ENCODE measurements at places on chromosomes 5 and 9.

- no peak for DNase-seq
Observed at GRCh38 chr5:176466245-176466871, 18.2 kb downstream of the FAF2 start.

- DNase-seq, result no peak
Observed at GRCh38 chr5:72623936-72624335, 116.7 kb upstream of the ZNF366 start.

DNA sequence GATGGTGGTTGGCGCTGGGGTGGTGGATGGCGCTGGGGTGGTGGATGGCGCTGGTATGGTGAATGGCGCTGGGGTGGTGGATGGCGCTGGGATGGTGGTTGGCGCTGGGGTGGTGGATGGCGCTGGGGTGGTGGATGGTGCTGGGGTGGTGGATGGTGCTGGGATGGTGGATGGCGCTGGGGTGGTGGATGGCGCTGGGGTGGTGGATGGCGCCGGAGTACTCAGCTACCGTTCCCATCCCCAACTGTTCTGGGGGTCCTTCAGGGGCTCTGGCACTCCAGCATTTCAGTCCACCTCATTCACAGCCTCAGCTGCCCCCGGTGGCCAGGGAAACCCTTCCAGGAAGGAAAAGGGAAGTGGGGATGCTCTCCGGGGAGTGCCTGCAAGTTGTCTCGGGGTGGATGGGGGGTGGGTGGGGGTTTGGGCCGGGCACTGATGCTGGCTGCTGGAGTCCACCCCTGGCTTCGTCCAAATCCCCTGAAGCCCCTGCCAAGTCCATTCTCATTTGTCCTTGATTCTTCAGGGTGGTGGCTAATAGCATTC lies 147.3 kb upstream of the COL5A1 start:
- no peak for DNase-seq

DNA sequence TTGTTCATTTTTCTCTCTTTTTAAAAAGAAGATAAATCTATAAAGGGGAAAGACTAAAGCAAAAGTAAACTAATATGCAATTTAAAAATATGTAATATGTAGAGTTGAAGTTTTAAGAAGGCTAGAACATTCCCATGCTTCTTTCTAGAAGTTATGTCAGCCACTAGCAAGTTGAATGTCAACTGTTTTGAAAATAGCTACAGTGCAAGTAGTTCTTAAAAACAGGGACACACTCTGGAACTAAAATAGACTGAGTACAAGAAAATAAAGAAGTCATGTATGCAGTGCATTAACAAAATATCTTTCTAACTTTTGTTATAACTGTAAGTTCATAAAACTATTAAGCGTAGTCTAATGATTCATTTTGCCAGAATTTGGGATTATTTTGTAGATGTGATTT lies 7.9 kb downstream of the TMEM38B start:
- no peak for DNase-seq

- no peak for DNase-seq
Observed at GRCh38 chr5:177378884-177379883, 5.0 kb upstream of the SLC34A1 start.

DNA sequence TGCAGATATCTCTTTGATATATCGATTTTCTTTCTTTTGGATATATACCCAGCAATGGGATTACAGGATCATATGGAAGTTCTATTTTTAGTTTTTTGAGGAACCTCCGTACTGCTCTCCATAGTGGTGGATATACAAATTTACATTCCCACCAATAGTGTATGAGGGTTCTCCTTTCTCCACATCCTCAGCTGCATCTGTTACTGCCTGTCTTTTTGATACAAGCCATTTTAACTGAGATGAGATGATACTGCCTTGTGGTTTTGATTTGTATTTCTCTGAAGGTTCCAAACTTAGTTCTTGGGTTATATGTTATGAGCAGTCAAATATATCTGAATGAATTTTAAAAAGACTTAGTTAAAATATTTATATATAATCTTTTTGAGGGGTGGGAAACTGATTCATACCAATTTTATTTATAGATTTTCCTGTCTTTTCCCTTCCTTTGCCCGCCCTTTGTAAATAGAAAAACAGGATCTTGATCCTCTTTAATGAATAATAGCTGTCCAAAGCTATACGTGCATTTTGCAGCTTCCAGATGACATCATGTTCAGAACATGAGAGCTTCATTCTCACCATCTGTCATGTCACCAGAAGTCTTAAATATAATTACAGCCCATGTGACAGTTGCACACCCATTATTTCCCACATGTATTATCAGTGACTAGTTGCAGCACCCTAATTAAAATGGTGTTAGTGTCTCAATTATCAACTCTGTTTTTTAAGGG lies 6.2 kb upstream of the ARHGEF28 start:
- no peak for DNase-seq

DNA sequence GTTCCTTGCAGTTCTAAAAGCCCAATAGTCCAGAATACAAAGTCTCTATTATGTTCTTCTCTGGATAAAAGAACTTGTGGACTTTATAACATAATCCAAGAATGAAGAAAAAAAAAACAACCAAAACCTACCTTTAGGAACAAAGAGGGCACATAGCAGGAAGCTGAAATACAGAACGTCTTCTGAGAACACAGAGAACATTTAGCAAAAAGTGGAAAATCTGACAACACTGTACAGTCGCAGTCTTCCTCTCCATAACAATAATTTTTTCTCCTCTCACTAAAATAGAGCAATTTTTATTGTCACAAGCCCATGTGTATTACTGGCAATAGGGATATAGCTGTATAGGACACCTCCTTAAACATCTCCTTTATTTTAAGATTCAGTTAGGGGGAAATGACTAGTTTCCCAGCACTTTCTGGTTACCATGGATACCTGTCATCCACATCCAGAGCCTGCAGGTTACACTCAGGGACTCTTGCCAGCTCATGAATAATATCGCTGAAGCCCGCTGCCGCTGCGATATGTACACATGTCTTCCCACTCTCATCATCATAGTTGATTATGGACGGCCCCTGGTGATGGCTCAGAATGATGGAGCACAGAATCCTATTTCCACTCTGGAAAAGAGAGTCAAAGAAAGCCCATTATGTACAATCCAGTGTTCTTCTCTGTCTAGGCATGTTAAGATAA lies 106.5 kb downstream of the ANKRD55 start:
- DNase-seq, result no peak

GRCh38 chr9:19173598-19174125 lies 46.4 kb upstream of the PLIN2 start:
- DNase-seq, result no peak

DNA sequence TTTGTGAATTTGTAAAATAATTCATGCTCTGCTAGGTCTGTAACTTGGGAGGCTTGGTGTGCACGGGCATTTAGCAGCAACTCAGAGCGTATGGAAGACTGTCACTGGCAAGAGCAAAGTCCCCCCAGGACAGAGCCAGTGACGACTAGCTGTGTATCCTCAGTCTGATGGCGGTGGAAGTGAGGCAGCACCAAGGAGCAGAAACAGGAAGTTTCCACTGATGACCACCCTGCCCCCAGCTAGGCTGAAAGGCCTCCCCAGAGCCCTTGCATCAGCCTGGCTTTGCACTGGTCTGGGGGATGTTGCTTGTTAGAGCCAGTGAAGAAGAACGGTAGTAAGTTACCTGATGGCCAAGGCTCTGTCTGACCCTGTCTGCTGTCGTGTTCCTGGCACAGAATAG lies 66.8 kb upstream of the ABL1 start:
- DNase-seq, result peak; percentile 26

- no peak for DNase-seq
Observed at GRCh38 chr5:39015743-39016586, 58.2 kb downstream of the RICTOR start.

GRCh38 chr5:14342306-14342705 lies 199.2 kb downstream of the TRIO start:
- DNase-seq, result no peak

DNA sequence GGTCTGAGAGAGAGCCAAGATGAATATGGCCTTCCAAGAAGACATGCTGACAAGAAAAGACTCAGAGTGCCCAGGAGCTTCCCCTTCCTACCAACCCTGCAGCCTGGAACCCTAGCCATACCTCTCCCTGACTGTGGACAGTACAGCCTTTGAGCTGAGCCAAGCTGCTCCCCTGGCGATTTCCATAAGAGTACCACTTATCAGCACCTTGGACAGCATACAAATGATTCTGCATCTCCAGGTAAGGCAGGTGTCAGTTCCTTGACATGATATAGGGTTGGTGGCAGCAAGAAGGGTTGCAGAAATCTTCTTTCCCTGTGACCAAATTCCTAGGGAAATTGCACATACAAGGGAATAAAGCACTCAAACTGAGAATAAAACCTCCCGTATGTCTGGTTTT lies 58.3 kb downstream of the MFAP3 start:
- no peak for DNase-seq

- DNase-seq, result no peak
Observed at GRCh38 chr9:15553528-15553898, 670 bp downstream of the CCDC171 start.

DNA sequence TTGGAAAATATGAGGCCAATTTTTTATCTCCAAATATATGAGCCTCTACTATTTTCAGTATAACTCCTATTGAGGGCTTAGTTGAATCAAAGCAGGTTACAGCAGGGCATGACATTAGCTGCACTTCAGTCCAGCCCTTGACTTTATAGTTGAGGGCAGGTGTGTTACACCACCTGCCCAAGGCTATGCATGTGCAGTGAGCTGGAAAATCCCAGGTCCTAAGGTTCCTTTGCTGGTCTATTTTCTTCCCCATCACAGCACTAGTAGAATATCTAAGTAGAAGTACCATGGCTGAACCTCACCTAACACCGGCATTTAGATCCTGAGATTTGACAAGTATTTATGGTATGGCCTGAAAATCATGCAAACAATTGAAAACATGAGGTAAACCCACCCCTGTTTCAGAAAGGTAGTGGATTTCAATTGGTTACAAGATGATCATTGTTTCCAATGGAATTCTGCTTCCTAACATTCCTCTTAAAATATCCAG lies 201.1 kb downstream of the SEMA5A start:
- no peak for DNase-seq

- no peak for DNase-seq
Observed at GRCh38 chr9:27457445-27457844, 66.6 kb upstream of the IFNK start.

GRCh38 chr9:78788101-78788500 lies 491.2 kb downstream of the PSAT1 start:
- DNase-seq, result no peak

DNA sequence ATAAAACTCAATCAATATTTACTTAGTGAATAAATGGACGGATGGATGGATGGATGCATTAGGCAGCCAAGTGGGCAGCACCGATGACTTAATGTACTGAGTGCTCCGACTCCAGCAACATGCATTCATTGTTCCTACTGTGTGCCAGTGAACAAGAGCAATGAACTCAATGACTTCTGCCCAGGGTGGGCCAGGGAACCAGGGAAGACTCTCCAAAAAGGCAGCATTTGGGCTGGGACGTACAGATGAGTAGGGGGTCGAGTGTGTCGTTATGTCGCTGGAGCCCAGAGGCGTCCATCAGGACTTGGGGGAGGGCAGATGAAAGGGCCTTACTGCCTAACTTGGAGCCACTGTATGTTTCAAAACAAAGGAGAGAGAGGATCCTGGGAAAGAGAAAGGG lies 126.4 kb downstream of the KCNIP1 start:
- no peak for DNase-seq

DNA sequence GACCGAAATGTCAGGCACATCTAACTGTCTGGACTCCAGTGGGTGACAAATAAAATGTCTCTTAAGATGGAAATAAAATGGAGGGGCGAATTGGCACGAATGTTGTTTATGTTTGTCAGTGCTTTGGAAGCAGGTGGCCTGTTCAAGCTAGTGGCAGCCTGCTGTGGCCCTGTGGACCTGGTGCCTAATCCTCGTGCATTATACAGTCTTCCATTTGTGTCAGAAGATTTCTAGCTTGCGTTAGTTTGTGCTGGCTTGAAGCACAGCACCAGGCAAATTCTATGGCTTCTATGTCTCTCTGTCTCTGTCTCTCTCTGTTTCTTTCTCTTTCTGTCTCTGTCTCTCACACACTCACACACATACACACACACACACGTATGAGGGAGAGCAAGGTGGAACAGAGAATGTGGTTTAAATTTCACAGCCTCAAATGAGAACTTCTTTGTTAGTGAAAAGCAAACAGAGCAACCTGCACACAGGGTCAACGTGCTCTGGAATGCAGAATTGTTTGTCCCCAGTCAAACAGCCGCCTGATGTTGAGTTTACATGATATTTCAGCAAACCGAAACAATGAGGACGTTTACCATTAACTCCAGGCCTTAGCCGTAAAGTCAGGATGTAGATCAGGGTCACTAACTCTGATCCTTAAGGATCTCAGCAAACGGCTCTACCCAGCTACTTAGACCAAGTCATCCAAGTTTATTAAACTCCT lies 39.0 kb upstream of the CD180 start:
- DNase-seq, result no peak

- no peak for DNase-seq
Observed at GRCh38 chr5:37251665-37252064, 2.5 kb upstream of the CPLANE1 start.

GRCh38 chr9:106130374-106130773 lies 436.0 kb downstream of the TMEM38B start:
- DNase-seq, result no peak

DNA sequence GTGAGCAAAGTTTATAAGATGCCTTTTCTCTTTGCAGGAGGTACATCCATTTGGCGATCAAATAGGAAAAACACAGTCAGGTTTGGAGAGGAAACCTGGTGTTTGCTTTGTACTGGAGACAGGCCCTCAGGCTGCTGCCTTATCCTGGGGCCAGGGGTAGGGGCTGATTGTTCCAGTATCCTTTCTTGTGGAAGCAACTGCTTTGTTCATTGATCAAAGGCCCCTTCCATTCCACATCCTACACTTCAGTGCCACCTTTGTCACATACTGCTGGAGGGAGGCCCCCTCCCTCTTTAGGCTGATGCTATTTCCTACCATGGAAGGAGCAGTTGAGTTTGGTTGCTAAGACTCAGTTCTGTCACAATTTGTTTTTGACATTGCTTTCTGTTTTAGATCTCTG lies 778.1 kb downstream of the TLR4 start:
- no peak for DNase-seq

- no peak for DNase-seq
Observed at GRCh38 chr5:142046191-142046590, 33.4 kb upstream of the GNPDA1 start.

- no peak for DNase-seq
Observed at GRCh38 chr9:72315510-72316311, 49.3 kb downstream of the ZFAND5 start.

DNA sequence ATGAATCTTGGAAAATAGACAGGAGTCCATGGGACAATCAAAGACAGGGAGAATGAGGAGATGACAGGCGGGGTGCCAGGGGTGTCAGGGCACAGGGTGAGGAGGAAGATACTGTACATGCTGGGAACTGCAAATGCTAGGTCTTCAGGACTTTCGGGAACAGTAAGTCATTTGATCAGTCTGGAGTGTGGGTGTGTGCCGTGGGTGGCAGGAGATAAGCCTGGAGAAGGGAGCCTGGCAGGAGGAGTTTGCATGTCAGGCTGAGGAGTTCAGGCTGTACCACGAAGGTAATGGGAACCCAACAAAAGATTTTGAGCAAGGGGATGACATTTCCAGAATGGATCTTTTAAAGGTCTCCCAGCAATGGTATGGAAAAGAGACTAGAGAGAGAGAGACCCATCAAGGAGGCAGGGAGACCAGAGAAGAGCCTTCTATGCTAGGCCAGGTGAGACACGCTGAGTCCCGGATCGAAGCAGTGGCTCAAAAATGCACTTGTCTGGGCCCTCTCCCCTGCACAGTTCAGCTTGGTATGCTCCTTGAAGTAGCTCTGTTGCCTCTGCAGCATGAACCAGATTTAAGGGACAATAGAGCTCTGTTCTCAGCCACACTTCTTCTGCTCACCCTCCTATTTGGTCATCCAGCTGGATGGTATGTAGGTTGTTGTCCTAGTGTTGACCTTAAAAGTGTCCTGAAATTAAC lies 77.0 kb upstream of the FER start:
- no peak for DNase-seq
